ENCODE measurements at places on chromosomes 4 and X.

GRCh38 chr4:74378573-74378972, 13.6 kb downstream of the EREG start:
- DNase-seq: no peak

DNA sequence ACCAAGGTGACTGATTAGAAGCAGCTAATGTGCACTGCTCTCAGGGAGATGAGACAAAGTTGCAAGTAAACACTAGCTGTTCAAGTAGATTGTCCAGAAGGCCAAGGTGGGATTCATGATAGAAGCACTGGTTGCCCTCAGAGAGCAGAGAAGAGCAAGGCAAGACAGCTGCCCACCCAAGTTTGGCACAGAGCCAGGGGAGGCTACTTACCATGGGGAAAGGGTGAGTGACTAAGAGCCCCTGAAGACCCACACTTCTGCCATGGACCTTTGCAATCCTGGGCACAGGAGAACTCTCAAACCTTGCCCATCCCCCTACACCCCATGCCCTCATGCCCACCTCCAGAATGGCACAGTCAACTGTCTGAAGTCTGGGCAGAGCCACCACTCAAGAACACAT, 68.3 kb downstream of the SPIN4 start:
- no peak for DNase-seq

- no peak for DNase-seq
Measured at GRCh38 chr4:143188136-143189088, 3.7 kb downstream of the USP38 start.

GRCh38 chr4:46656071-46656470, 253.0 kb downstream of the COX7B2 start:
- no peak for DNase-seq

GRCh38 chr4:2793586-2794485, 951 bp downstream of the SH3BP2 start:
- no peak for DNase-seq

DNA sequence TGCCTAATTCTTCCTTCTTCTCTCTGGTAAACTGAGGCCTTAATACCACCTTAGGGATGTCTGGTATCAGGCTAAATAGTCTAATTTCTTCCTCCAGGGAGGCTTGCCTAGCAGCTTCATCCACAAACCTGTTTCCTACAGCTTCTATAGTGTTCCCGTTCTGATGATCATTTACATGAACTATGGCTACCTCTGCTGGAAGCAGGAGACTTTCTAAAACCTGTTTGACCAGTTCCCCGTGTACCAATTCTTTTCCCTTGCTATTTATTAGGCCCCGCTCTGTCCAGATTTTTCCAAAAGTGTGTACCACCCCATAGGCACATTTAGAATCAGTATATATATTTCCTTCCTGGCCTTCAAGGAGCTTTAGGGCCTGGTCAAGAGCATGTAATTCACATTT, 5.8 kb upstream of the USP38 start:
- no peak for DNase-seq

DNA sequence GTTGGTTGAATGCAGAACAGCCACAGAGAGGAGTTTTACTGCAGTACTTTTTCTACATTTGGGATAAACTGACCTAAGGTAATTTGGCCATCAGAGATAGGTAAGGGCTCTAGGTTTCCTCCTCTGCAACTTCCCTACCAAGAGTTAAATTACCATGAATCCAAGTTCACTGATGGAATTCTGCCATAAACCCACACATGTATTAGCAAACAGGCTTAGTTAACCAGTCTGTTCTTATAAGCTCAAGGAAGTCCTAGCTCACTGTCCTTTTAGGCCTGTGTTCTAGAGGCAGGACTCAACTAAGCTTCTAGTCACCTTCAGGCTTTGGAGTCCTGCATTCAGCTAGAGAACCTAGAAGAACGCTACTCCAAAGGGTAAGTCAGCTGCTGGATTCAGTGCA, 4.0 kb downstream of the FAM114A1 start:
- DNase-seq: no peak

- DNase-seq: no peak
Measured at GRCh38 chrX:1416327-1416784, 24.4 kb upstream of the SLC25A6 start.

- DNase-seq: no peak
Measured at GRCh38 chr4:3427706-3428446, 13.9 kb upstream of the HGFAC start.

DNA sequence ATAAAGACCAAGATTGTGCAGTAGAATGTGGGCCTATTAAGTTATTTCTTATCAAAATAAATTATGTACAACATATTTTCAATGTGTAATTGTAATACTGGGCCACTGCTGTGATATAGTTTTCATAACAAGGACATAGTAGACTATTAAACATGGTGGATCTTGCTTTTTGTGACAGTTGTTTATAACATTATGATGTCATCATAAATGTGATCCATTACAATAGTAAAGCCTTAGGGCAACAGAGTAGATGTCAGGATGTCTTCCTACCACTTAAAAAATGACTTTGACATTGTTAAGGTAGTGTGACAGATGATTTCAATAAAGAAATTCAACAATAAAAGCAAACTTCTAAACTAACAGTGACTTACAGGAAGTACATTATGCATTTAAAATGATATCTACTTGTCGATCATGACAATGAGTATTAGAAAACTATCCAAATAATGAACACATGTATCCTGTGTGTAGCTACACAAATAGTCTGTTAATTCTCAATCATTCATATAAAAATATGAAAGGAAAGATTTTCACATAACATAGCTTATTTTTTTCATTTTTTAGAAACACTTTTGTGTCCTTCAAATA, 5.3 kb upstream of the AGA start:
- DNase-seq: no peak

DNA sequence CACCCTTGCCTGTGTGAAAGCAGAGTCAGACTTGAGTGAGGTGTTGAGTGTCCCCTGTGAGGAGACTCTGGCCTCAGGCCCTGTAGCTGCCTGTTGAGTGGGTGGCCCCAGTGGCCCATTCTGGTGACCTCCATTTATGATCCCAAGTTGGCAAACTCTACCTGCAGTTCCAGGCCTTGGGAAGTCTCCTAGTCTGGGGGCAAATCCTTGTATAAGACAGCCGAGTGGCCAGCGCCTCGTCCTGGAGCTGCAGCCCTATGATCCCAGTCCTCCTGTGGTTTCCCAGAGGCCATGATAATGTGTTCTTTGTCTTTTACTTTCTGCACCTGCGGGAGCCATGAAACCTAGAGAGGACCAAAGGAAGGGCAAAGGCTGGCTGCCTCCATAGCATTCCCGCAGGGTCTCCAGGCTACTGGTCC, 58.7 kb downstream of the NBDY start:
- DNase-seq: no peak

DNA sequence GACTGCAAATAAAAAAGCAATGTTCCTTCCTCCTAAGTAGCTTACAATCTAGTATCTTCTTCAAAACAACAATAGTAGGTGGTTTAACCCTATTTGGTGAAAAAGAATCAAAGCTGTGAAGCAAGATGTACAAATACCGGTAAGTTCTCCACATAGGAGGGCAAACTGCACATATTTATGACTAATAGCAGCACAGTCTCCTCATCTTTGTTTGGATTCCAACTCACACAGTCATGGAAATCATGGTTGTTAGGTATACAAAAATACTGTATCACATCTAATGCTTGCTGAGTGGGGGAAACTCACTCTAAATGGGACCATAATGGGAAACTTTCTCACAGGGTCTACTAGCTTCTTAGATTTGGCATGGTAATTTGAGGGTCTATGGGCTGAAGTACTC, 597.2 kb downstream of the INPP4B start:
- no peak for DNase-seq

GRCh38 chr4:82613121-82613520, 51.3 kb upstream of the TMEM150C start:
- DNase-seq: no peak

- DNase-seq: no peak
Measured at GRCh38 chrX:39692796-39693195, 405.0 kb downstream of the BCOR start.

DNA sequence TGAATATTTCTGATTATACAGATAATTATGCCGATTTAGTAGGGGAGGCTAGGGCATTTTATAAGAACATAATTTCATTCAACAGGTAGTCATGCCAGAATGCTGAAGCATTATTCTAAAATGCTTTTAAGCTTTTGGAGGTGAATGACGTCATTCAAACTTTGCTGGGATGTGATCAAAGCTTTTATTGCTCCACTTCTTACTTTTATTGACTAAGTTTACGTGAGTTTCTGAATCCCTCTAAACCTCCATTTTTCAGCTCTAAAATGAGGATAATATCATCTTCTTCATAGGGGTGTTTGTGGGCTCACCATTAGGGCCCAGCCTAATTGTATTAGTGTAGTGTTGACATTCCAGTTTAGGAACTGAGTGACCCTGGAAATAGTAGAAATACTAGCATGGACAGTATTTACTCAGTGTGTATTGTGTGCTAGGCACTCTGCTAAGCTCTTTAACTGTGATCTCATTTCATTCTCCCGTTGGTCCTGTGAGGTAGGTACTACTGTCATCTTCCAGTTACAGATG, 3.0 kb downstream of the WWC2 start:
- DNase-seq: no peak

DNA sequence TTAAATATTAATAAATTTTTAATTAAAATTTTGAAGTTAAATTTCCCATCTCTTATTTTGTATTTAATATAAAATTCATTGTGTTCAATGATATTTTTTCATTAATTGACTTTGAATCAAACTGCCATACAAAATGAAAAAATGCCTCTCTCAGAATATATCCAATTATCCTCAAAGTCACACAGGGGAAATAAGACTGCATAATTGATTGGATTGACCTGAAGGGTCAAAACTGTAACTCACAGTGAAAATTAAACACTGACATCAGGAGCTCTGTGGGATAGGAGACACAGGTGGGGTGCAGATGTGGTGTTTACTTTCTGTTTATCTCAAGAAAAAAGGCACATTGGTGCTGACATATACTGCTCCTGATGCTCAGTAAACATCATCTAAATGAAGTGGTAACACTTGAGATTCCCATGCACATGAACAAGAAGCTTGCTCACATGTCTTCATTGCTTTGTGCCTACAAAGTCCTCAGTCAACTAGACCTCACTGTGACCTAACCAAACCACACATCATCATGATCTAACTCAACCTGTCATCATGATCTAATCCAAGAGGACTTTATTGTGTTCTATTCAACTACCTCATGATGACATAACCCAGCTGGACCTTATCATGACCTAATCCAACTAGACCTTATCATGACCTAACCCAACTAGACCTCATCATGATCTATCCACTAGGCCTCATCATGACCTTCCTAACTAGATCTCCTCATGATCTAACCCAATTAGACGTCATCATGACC, 83.7 kb downstream of the DHRSX start:
- no peak for DNase-seq

DNA sequence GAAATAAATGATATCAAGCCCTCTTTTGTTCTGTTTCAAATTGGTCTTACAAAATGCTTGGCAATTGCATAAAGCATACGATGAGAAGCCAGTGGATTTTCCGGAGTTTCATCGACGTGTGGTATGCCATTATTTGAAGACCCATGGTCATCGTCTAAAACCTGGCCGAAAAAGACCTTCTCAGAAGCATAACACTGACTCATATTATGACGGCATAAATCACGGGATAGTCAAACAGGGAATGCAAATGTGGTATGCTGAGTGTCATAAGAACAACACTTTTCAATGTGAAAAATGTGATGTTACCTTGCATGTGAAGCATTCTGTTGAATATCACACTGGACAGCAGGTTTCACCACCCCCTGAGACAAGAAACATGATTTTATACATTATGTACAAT, 695.2 kb downstream of the GRXCR1 start:
- no peak for DNase-seq

DNA sequence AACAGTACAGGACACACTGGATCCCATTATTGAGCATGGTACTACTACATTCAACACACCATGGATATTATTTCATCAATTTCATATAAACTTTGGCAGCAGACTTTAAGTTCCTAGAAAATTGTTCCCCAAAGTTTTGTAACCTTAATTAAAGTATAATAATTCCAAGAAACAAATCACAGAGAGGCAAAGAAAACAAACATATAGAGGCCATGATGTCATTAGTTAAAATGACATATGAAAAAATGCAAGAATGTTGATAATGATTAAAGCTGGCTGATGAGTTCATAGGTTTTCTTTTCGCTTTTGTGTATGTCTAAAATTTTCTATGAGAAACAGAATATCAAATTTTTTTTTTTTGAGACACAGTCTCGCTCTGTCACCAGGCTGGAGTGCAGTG, 26.8 kb downstream of the LRBA start:
- DNase-seq: no peak

DNA sequence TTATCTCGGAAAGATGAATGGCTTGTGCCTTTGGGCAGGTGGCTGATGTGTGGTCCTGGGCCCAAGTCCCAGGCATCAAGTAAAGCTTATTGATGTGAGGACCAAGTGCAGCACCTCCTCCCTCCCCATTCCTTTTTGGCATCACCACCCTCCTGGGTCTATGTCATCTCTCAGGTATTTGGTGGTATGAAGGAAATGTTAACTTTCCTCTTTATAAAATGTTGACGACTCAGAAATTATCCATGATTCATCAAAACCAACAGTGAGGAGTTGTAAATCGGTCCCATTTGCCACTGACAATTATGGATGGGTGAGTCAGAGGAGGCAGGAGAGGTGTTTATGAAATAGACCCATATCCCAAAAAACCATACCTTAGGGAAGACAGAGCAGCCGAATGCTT, 229.4 kb upstream of the GATB start:
- DNase-seq: no peak

DNA sequence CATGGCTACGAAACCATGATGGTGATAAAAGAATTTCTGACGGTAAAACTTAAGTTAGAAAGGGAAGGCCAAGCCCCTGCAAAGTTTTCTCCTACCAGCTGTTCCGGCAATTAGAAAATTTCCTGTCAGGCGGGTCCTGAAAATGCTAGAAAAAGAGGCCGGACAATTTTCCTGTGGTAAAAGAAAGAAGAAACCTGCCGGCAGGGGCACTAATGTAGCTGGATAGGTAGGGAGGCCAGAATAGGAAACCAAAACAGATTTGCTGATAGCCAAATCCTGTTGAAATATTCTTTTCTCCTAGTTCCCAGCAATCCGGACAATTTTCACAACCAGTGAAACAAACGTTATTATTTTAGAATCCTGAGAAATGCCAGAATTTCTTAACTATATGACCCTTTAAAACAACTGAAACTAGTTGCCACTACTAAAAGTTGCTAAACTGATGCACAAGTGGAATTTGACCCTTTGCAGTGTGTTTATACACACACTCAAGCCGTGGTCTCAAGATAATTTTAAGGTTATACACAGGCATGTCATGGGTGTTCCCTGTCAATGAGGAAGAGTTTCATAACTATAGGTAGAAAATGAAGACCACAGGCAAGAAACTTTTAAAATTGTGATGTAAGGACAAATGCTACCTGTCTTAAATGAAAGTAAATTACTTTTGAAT, 47.7 kb downstream of the RPS6KA3 start:
- DNase-seq: no peak

GRCh38 chr4:188370777-188371176, 231.5 kb downstream of the TRIML1 start:
- DNase-seq: no peak

DNA sequence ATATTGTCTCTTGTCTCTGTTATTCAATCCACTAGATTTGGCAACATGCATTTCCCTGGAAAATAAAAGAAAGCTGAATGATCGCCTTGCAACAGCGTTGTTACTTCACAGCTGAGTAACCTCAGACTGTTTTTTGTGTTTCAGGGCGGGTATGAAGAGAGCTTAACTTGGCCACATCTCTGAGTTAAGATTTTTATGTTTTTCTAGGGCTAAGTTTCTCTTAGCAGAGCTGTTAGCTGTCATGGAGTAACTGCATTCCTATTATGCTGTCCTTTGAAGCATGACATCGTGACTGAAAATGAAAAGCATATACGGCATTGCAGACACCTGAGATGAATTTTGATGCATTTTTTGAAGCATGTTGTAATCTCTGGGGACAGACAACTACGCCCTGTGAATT, 1798.9 kb downstream of the PCDH7 start:
- no peak for DNase-seq

All from bone marrow (tissue), 2 donors.